ENCODE measurements at places on chromosomes 4 and X.

DNA sequence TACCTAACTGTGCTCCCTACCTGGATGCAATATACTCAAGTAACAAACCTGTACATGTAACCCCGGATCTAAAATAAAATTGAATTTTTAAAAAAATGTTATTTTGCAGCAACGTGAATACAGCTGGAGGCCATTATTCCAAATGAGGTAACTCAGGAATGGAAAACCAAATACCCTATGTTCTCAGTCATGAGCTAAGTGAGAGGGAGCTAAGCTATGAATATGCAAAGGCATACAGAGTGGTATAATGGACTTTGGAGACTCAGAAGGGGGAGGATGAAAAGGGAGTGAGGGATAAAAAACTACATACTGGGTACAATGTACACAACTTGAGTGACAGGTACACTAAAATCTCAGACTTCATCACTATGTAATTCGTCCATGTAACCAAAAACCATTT is 78.6 kb downstream of the CENPC start:
- DNase-seq: no peak

DNA sequence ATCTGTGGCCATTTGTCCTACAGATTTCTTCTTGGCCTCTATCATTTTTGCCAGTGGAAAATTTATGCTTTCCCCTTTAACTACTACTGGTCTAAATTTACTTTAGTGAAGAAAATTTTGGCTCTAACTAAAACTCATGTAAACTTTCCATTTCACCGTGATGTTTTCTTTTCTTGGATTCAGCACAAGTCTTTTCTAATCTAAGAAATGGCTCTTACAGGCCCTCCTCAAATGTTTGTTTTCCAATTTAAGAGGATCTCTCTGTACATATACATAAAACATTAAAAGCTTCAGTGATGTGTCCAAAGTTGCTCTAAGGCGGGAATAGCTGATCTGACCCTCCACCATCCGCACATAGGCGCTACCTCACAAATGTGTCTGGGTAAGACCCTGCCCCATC is 68.1 kb downstream of the MAML3 start:
- no peak for DNase-seq

DNA sequence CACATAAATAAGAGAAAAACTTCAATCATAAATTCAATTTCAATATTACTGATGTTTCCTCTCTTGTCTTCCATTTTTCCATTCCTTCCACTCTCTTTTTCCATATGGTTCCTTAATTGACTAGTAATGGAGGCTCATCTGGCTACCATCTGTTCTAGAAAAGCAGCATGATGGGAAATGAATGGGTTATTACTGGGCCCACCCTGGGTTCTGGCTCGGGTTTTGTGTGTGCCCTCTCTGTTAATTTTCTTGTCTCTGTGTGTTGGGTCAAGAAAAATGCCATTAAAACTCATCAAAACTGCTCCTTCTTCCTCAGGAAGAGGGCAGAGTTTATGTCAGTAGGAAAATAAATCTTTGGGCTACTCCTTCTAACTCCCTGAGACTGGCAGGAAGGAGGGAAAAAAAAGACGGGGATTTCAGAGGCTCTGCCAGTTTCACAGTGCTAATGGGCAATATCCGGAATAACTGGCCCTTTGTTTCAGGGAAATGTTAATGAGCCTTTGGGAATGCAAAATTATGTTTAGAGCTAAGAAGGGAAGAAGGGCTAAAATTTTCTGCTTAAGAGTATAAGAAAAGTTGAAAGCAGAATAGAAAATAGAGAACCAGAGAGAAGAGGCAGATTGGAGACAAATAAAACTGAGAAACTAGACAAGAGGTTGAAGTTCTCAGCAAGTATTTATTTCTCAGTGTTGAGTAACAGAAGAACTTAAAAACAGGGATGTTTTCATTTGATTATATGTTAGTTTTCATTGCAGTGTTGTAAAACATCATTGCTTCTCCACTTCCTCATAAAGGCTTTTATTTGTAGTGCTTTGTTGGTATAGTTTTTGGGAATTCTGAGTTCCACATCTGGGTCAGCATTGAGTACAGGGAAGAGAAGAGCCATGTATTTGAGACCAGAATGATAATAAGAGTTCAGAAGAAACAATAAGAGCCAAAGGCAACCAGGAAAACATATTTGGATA is 19.7 kb downstream of the GABRB1 start:
- no peak for DNase-seq

- no peak for DNase-seq
Observed at GRCh38 chr4:306551-306961, 1.3 kb upstream of the ZNF732 start.

DNA sequence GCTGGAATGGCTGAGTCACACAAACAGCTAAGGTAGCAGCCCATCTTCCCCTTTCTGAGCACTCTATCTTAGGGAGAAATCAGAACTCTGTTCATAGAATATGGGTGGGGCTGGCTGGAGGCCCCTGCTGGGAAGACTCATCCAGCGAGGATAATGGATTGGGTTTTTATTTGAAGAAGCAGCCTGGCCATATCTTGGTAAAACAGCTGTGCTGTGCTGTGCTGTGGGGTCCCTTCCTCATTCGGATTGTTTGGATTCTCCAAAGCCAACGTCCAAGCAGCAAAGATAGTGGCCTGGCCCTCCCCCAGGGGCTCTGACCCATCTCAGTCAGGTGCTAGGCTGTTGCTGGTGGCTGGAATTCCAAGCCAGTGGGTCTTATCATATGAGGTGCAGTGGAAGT is 63.8 kb downstream of the ZNF718 start:
- DNase-seq: no peak

DNA sequence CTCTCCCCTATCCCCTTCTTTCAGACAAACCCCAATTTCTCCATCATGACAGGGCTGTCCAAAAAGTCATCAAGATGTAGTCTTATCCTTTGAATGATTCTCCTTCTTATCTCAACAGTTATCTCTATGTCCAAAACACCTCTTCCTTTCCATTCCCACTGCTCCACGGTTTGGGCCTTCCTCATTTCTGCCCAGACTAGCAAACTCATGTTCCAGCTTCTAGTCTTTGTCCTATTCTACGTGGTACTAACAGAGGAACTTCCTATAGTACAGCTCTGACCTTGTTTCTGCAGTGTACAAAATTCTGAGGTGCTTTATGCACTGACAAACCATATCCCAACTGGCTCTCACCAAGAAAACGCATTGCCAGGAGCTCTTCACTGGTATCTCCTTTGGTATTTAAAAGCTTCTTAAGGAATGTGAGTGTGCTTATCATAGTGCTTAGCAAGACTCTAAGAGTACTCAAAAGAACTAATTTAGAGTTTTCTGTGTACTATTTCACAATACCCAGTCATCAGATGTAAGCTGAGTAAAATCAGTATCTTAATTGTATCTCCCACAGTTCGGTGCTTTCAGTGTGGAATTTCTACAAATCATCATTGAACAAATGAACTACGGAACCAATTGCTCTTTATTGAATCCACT is 65.5 kb downstream of the MAML3 start:
- no peak for DNase-seq

- DNase-seq: no peak
Observed at GRCh38 chr4:83112231-83112630, 2.3 kb downstream of the PLAC8 start.

- no peak for DNase-seq
Observed at GRCh38 chrX:64580605-64581004, 185.4 kb upstream of the MTMR8 start.

DNA sequence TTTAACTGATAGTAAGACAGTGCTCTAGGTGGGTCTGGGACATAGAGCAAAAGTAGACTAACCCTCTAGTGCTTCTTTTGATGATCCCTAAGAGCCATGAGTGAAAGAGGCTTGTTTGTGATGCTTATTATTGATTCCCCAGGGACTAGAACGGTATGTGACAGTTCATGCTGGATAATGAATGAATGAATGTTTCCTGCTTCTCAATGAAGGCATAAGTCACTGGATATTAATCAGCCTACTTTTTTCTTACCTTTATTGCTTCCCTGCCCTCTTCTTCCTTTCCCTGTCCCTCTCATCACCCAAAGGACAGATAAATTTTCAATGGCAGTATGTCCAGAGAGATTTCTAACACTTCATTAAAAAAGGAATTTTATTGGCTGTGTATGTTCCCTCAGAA is 486.2 kb downstream of the RPA4 start:
- no peak for DNase-seq

GRCh38 chrX:28981952-28982351 is 394.7 kb downstream of the IL1RAPL1 start:
- no peak for DNase-seq

DNA sequence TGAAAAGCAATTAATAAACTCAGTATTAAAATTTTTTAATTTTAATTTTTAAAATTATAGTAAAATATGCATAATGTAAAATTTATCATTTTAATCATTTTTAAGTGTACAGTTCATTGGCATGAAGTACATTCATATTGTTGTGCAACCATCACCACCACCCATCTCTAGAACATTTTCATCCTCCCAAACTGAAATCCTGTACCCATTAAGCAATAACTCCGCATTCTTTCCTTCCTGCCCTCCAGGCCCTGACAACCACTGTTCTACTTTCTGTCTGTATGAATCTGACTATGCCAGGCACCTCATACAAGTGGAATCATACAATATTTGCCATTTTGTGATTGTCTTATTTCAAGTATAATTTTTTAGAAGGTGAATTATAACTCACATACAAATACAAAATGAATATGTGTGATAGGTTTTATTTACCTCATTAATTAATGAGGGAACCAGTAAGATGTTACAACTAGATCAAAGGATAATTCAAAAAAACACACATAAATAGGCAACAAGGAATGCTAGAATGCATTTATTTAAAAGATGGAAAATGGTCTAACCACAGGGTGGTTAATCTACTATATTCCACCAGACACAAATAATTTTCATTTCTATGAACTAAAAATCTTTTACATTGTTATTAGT is 13.1 kb upstream of the AFF1 start:
- no peak for DNase-seq

- DNase-seq: no peak
Observed at GRCh38 chr4:85409251-85409650, 65.7 kb upstream of the ARHGAP24 start.
